ENCODE measurements at places on chromosomes 2 and 18. TPM values are rescaled to one million over a fixed set of nuclear protein-coding genes. Genes with fewer than 3 reads are reported as not detected.

Gene RFX8
- total RNA-seq = 1.9 TPM

DNA sequence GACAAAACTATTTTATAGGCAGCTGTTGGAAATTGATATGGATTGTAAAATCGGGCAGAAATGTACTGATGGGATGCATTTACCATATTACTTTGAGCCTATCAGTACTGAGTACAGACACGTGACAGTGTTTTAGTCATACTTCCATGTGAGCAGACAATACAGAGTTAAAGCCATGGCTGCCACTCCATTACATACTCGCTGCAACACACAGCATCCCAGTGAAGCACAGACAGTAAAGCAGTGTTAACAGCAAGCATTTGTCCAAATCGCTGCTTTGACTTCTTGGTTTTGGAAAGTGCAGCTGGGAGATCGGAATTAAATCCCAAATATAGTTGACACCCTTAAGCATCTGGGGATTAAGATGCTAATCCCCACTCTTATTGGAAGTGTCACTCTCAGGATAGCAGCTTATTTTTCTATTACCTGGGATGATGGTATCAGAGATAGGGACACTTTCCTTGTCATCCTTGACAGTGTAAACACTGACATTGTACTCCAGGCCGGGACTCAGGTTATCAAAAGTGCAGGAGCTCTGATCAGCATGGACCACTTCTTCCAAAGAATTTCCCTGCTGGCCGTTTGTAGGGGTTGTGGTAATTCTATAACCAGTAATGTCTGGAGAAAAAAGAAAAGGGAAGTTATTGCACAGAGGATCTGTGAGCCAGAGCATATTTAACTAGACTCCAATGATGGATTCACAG, 41.6 kb downstream of the FN1 start:
- no peak for DNase-seq

Gene CD207
- total RNA-seq = not detected

Gene IL36G
- total RNA-seq = not detected

DNA sequence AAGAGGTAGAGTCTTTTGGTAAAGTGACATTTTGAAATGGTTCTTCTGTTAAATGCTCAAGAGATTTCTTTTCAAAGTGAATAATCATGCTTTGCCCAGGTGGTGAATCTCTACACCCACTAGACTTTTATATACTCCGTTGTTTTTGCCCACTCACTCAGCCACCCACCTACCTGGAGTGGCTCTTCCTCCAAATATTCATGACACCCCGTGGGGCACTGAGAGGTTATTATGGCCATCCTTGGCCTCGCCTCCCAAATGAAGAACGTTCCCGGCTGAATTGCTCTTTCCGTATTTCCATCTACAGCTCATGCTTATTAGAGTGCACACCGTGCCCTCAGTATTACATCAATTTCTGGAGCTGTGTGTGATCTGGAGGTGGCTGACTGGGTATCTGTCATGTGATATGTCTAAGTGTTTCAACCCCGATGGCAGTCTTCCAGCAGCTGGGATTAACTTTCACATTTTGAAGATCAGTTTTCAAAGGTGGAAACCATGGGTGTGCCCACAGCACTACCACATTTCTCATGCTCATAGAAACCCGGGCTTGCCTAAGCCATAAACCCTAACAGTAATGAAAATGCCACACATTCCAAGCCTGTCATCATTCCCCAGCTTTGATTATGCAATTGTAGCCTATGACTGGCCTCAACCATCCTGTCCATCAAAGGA, 406.6 kb upstream of the MMADHC start:
- DNase-seq = no peak

DNA sequence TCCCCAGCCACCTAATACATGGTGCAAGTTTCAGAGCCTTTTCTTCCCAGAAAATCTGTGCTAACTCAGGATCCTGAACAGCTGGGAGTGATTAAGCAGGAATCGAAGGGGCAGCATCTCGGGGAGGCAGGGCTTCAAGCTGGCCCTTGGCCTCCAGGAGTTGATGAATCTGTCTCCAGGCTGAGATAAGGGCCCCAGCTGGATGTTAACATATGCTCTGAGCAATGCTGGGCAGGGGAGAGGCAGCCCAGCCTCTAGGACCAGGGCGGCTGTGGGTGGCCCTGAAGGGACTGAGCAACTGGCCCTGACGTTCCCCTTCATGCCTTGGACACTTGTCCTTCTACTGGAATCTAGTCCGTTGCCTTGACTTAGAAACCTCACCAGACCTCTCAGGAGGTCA, 84.1 kb upstream of the EPC2 start:
- DNase-seq = no peak

GRCh38 chr2:104856086-104856972, 2.4 kb downstream of the POU3F3 start:
- DNase-seq = no peak

- DNase-seq = no peak
Observed at GRCh38 chr2:85579266-85579935, 2.0 kb downstream of the VAMP8 start.

DNA sequence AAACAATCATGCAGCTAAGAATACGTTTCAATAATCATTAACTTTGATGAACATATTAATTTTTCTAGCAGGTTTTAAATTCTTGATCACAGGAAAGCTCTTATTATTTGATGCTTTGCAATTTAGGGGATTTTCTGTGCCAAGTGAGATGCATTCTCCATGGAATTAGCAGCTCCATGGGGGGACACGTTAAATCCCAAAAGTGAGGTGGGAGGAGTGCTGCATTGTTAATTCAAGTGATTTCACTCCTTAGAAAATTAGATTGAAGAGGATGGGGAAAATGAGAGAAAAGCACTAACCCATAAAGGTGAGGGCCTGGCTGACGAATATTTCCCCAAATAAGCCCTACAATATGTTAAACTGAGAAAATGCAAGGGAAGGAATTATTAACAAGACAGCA, 69.2 kb downstream of the ACVR1C start:
- no peak for DNase-seq
